ENCODE measurements at places on chromosomes 2 and 18. TPM values are rescaled to one million over a fixed set of nuclear protein-coding genes. Genes with fewer than 3 reads are reported as not detected.

The D2HGDH gene
- total RNA-seq = 67.7 TPM

The UGT1A4 gene
- total RNA-seq = 23.2 TPM

The C2orf72 gene
- 1.0 TPM for total RNA-seq

The MAP3K20 gene
- total RNA-seq = 77.6 TPM

The WDCP gene
- total RNA-seq = 13.6 TPM
